RPMI7951 (cell line): ENCODE measurements at places on chromosomes 13 and 19.
A peak's percentile ranks its signal among the peaks of the same experiment; 100 is the strongest.

GRCh38 chr19:51097166-51097738 is 11.0 kb downstream of the CTU1 start:
- peak; percentile 61 for DNase-seq

GRCh38 chr19:28213470-28214082 is 999.4 kb downstream of the UQCRFS1 start:
- DNase-seq: peak; percentile 67

DNA sequence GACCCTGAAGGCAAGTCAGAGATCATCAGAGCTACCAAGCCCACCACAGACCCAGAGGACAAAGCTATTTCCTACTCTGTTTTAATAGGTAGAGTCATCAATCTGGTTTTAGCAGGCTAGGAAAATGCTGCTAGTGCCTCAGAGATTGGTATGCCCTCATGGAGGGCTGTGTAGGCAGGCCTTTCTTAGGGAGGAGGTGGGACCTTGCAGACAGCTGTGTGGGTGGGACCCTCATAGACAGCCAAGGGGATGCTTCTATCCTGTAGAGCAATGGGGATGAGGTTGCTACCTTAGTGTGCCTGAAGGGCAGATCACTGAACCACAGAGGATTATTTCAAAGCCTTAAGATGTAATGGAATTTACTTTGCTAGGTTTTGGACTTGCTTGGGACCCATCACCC is 534.9 kb upstream of the KLF12 start:
- no peak for DNase-seq

GRCh38 chr13:27928353-27928804 is 8.6 kb downstream of the PDX1 start:
- no peak for DNase-seq

- no peak for DNase-seq
Observed at GRCh38 chr19:45640849-45641273, 1.7 kb upstream of the EML2 start.

DNA sequence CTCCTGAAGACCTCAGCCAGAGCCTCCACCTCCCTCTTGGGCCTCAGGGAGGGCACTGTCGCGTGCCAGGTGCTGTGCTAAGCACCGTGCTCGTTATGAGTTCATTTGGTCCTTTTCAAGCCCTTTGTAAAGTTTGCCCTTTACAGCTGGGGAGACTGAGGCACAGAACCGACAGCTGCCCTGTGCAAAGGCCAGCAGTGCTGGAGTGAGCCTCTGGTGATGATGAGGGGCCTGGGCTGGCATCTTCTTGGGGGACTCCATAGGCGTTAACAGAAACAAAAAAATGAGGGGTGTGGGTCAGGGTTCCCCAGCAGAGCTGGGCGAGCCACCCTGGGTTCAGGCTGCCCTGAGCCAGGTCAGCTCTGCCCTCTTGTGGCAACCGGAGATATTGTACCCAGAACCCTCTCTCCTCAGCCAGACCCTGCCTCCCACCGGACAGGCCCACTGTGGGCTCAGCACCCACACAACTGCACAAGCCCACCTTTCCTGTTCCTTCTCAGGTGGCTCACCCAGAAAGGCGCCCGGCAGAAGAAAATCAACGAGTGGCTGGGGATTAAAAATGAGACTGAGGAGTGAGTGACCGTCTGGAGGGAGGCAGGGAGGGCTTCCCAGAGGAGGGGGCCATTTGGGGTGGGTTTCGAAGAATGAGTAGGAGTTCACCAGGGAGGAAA is 5.5 kb upstream of the IFI30 start:
- DNase-seq: peak; percentile 31

DNA sequence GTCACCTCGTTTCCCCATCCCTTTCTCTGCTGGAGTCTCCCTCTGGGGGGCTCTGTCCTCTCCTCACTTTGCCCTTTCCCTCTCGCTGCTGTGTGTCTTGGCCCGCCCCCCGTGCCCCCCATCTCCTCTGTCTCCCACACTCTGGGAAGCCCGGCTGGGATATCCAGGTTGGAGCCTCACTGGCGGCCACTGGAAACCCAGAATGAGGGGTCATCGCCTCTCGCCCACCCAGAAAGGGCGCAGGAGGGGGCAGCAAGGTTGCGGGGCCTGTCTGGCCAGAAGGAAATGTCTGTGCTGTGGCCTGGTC is 15.6 kb downstream of the CCDC97 start:
- no peak for DNase-seq

DNA sequence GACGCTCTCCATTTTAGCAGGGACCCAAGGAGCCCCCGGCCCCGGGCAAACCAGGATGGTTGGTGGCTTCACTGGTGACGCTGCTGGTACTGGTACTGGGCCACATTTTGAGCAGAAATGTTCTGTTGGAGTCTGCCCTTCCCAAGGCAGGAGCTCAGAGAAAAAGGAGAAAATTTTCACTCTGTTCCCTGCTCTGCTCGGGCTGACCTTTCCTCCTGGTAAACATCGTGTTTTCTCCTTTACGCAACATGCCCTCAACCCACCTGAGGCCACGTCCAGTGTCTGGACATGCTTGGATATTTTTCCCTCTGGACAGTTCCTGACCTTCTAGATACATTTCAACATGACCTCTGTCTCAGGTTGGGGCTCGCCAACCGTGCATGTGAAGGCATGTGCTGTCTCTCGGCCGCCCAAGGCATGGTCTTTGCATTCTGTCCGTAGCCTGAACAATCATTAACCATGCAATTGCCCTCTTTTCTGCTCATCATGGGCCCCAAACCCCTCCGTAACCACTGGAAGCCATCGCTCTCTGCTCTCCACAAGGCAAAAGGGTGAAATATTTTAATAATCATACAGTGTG is 115.2 kb upstream of the PEG3 start:
- DNase-seq: no peak

GRCh38 chr13:35480346-35480745 is 3.9 kb upstream of the MAB21L1 start:
- DNase-seq: no peak

- peak; percentile 21 for DNase-seq
Observed at GRCh38 chr13:40665126-40666044, 1.1 kb downstream of the FOXO1 start.
